ENCODE measurements at places on chromosomes 11 and 22.

DNA sequence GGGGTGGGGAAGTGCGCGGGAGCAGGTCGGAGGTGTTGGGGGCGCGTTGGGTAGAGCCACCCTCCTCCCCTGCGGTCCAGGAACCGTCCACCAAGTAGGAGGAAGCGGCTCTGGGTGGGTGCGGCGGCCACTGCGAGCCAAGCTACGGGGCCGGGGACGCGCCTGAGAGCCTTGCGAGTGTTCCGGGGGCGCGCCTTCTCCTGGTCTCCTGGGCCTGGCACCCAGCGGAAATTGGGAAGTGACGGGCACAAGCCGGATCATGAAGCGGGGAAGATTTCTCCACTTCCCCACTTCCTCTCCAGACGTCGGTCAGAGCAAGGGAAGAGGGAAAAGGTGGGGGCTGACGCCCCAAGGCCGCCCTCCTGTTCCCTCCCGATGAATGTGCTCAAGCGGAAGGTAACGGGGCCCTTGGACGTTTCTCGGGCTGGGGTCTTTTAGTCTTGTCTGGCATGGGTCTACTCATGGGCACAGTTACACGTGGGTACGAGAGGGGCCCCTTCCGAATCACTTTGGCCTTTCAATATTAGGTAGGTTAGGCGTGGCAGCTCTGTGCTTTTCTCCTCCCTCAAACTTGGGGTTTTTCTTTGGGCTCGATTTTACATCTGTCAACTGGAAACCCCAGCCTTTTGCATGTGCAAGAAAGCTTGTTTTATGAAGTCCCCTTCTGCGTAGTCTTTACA lies 865 bp downstream of the RBM14 start:
- no peak for DNase-seq

GRCh38 chr11:17593466-17594245 lies 46.6 kb downstream of the OTOG start:
- no peak for DNase-seq

- DNase-seq: peak; percentile 59
Observed at GRCh38 chr22:27804470-27805297, 3.1 kb upstream of the MN1 start.

DNA sequence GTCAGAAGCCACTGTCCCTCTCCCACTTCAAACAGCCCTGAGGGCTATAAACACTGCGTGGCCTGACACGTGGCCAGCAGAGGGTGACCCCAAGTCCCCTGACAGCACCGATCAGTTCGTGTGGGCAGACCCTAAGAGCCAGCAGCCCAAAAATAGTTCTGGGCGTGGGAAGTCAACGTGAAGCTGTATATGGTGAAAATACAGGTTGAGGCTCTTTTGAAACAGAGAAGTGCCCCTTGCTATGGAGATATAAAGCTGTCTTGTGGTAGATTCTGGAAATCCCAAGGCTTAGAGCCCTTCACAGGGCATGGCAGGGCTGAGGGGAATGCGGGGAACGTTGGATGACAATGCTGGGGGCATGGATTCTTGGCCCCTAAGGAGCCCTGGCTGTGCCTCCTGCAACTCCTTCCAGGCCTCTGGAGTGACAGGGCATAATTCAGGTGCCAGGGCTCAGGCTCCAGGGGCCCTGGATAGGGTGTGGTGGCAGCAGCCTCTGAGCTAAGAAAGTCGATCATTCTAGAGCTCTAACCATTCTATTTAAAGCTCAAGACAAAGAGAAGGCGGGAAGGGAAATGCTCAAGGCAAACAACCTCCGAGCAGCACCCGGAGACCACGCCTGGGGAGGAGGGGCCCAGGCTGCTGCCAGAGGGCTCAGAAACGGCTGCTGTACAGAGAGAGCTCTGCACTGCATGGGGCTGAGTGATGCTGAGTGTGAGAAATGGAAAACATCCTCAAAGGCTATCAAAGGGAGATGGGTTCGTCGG lies 60.4 kb upstream of the CD5 start:
- DNase-seq: peak; percentile 10

- no peak for DNase-seq
Observed at GRCh38 chr11:19592842-19593241, 119.8 kb upstream of the NAV2 start.

DNA sequence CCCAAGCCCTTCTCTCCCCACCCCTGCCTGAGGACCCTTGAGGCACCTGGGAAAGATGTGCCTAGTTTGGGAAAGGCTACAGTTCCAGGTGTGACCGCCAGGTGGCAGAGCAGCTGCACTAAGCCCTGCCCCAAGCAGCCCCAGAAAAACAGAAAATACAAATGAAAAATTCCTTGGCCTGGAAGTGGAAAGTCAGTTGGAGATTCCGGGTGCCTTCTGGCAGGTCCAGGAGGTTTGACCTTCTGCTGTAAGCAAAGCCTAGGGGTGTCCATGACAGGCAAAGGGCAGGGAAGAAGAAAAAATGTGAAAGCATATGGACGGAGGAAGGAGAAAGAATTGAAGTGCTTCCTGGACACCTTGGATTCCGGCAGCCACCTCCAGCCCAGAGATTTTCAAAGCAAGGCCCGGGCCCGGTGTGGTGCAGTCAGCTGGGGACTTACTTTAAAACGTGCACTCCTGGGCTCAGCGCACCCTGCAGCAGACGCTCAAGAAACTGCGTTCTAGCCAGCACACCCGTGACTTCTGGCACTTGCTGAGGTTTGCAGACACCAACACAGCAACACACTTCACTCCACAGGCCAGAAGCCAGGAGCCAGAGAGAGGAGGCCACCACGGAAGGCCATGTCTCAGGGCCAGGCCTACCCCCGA lies 37.3 kb upstream of the SLC22A12 start:
- peak; percentile 60 for DNase-seq
